ENCODE measurements at places on chromosomes 5 and 9.
A peak's percentile ranks its signal among the peaks of the same experiment; 100 is the strongest.

DNA sequence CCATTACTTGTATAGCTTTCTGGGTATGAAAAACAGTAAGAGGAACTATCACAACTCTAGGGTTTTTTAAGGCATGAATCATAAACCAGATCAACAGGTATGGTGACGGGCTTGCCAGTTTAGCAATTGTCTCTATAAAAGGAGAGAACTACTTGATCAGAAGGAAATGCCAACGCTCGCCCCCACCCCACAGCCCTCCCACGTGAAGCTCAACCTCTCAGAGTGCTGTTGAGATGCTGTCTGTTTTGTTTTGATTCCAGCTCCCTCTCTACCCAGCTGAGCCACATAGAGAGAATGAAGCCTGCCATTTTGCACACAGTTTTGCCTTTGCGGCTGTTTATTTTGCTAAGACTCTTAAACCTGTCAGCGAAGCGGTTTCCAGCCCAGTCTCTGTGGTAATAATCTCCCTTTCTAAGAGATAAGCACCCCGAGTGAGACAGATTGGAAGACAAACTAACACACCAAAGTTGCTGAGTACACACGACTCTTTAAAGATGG, 257.9 kb upstream of the ANKRD55 start:
- peak; percentile 86 for DNase-seq

DNA sequence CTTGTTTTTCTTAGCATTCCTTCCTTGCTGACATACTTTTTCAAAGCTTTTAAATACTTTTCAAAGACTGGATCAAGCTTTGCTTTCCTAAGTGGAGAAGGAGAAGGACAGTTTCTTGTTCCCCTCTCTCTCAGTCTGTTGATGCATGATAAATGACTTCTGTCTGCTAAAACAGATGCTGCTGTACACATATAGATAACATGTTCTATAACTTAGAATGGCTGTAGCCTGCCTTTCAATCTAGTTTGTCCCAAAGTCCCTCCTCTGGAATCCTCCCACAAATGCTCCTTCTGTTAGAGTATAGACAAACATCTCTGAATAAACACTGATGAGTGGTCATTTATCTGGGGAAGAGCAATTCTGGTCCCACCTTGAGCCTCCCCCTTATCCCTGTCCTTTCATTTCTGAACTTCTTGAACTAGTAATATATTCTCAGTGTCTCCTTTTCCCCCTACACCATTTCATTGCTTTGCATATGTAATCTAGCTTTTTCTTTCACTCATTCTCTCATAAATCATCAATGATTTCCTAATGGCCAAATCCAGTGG, 5.4 kb upstream of the HEMGN start:
- no peak for DNase-seq

DNA sequence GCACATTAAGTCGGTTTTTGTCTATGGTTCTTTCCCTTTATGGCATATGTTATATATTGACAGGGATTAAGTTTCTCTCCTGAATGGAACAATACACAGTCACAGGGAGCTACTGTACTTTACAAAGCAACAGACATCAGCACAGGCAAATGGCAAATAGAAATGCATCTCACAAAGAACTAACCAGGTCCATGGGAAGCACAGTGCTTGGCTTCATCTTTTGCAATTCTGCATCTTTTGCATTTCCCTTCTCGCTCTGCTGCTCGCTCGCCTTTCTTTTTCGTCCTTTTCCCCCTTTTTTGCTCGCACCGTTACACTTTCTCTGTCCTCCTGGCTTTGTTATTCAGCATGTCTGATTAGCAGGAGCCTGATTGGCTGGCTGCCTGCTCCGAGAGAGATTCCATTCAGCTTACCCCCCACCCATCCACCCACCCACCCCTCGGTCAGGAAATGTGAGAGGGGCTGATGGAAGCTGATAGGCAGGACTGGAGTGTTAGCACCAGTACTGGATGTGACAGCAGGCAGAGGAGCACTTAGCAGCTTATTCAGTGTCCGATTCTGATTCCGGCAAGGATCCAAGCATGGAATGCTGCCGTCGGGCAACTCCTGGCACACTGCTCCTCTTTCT, at the start of gene ADAMTSL1:
TSS of gene ADAMTSL1 (plus strand) at position 502 of the 628 bp plus-strand sequence. CDS start at position 582, 80 bp downstream.
- DNase-seq = no peak

GRCh38 chr5:24547132-24547531, 97.6 kb downstream of the CDH10 start:
- DNase-seq = no peak

DNA sequence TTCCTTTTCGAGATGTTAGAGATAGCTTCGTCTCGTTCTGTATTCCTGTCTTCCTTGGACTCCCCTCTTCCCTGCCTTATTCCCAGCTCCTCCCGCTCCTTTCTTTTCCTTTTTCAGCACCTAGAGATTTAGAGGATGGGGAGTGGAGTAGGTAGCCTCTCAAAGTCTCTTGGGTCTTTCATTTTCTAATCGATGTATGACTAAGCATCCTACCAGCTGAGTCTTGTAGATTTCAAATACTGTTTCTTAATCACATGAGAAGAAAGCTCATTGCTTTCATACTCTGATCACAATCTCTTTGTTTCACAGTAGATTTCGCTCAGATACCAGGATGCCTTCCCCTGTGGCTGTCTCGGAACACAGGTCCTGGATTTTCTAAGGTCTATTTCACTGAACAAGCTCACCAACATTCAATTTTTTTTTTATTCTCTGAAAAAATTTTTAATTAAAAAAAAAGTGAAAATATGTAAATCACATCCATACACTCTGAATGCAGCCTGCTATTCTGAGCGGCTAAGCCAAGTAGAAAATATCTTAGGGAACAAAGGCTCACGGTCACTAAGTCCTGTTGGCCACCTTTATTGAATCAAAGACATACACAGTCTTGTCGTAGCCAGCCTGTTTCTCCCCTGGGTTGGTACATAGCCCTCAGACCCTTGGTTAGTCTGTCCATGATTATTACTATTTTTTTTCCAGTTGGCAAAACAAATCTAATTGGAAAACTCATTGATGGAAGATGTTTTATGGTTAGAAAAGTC, 413.8 kb downstream of the KDM4C start:
- DNase-seq = no peak

- no peak for DNase-seq
Observed at GRCh38 chr5:103915081-103915480, 352.5 kb upstream of the NUDT12 start.

DNA sequence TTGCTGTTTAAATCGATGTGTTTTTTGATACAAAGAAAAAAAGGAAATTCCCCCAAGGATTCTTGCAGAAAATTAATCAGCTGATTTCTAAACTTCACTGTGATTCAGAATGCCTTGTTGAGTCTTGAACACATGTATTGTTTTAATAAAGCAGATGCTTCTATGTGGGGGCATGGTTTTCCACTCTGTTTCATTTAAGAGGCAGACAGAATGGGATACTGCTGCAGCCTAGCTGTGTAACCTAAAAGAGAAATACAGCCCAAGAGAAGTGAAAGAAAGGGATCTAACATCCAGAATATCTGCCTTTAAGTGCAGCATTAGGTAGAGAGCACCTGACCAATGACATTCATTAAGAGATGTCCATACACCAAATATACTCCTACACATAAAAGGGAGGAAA, 365.1 kb upstream of the CCNH start:
- no peak for DNase-seq

GRCh38 chr9:93156475-93157008, 22.5 kb upstream of the NINJ1 start:
- DNase-seq = no peak

DNA sequence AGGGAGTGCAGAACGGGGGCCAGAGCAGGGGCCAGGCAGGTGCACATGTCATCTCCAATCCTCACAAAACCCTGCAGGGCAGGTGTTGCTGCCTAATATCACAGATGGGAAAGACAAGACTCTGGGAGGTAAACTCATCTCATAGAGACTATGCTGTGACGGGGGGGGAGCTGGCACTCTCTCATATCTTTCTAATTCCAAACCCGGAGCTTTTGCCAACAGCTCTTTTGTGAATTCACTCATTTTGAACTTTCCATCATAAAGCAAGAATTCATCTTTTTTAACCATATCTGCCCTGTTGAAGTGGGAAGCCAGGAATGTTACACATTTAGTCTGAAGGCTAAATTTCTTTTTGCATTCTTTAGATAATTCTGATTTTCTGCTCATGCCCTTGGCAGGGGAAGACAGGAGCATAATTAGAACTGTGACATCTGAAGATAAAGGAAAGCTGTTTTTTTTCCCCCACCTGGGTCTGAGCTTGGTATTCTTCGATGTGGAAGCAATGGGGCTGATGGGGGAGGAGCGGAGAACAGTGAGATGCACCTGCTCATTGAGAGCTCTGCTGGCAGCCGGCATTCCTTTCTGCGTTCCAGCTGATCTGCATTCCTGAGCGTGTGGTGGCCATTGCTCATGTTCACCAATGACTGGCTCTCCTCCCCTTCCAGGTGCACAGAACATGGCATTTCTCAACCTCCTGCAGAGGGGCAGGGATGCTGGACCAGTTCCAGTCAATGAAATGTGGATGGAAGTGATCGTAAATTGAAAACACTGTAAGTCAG, 159.2 kb downstream of the NSG2 start:
- peak; percentile 52 for DNase-seq

DNA sequence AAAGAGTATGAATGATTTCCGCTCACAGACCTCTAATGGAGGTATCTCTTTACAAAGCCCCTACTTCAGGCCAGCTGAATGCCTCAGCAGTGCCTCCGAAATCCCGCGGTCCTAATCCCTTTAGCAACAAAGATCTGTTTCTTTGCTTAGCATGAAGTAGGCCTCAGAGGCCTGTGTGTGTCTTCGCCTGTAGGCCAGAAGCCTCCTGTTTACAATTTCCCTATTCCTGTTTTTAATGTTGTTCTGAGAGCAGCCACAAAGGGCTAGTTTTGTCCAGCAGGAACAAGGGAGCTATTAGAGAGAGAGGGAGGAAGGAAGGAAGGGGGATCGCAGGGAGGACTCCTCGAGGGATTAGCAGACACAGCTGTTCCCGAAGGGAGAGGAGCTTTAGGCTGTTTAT, 166.4 kb upstream of the SPRY4 start:
- no peak for DNase-seq

GRCh38 chr5:68246802-68247201, 31.2 kb downstream of the PIK3R1 start:
- no peak for DNase-seq

GRCh38 chr9:113548221-113549041, 84.9 kb downstream of the RGS3 start:
- no peak for DNase-seq

GRCh38 chr9:103362986-103363385, 367.9 kb downstream of the CYLC2 start:
- no peak for DNase-seq

GRCh38 chr5:87645224-87645623, 232.5 kb upstream of the CCNH start:
- DNase-seq = no peak

DNA sequence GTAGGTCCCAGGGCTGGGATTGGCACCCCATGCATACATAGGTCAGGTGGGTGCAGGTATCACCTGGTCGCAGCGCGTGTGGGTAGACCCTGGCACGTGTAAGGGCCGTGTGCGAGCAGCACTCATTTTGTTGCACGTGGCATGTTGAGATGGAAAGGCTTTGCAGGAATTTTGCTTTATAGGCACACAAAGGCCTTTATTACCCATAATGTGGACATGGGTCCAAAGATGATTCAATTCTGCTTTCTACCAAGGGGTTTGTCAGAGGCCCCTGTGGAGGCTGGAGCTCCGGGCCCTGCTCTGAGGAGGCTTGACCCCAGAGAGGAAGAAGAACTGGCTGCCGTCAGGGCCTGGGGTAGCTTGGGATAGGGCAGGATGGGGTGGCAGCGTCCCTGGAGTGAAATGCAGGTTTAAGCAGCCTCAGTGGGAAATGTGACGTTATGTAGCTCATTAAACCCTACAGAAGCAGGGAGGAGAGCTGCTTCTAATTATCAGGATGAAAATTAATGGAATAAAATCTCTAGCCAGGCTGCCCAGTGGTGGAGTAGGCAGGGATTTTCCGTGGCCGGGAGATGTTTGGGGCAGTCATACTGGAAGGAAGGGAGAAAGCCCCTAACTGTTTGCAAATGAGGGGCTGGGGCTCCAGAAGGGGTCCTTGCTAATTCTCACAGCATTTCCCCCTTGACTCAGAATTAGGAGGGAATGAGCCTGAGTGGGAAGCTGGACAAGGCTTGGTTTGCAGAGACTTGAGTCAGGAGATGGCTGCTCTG, 103.3 kb upstream of the PITX1 start:
- DNase-seq = no peak

Measured in PC-3 (cell line).